ENCODE measurements at places on chromosomes 13 and 19.

GRCh38 chr19:33471111-33471996, 50.2 kb downstream of the PEPD start:
- DNase-seq, result no peak

- DNase-seq, result no peak
Observed at GRCh38 chr19:9295411-9295849, 14.2 kb downstream of the ZNF699 start.

- DNase-seq, result no peak
Observed at GRCh38 chr13:30880856-30881155, 25.3 kb upstream of the MEDAG start.

- no peak for DNase-seq
Observed at GRCh38 chr19:17484520-17485185, 14.3 kb downstream of the SLC27A1 start.

- DNase-seq, result no peak
Observed at GRCh38 chr13:94558716-94559115, 37.2 kb downstream of the TGDS start.

GRCh38 chr13:50677687-50678463, 165.6 kb downstream of the DLEU7 start:
- DNase-seq, result no peak

GRCh38 chr13:34935841-34936240, 6.2 kb upstream of the NBEA start:
- DNase-seq, result no peak

GRCh38 chr13:75250526-75251178, 231.3 kb downstream of the TBC1D4 start:
- DNase-seq, result no peak

DNA sequence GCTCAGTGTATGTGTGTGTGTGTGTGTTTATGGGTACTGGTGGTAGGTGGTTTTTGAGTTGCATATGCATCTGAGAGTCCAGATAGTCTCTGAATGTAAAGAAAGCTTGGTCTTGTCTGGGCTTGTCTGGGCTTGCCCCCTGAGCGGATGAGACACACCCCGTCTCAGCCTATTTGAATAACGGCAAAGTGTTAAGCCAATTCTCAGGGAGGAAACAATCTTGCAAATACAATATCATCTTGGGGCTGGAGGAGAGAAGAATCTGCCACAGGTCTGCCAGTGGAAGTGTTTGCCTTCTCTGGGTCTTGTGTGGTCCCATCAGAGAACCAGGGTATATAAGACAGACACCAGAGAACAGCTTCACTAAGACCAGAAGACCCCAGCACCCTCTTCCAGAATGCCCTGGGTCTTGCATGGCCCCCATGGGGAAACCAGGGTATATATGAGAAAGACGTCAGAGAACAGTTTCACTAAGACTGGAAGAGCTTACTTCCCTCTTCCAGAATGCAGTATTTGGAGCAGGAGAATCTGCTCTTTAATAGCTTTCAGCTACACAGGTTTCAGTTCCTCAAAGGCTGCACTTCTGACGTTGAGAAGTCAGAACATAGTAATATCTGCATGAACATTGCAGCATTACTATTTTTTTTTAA, 13.3 kb downstream of the CD70 start:
- no peak for DNase-seq

DNA sequence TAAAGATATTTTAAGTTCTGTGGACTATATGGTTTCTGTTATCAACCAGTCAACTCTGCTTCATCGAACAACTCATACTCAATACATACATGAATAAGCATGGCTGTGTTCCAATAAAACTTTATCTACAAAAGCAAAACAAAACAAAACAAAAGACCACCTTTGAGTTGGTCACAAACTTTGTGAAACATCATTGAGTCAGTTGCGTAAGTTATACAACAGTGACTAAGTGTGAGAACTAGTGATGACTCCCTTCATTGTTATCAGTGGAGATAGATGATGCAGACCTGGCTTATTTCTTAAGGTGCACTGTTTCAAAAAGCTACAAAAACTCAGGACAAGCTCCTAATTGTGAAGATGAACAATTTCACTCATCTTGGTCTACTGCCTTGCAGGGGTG, 14.5 kb upstream of the KLK4 start:
- DNase-seq, result no peak

GRCh38 chr13:113145911-113146598, 12.4 kb upstream of the PROZ start:
- DNase-seq, result no peak

DNA sequence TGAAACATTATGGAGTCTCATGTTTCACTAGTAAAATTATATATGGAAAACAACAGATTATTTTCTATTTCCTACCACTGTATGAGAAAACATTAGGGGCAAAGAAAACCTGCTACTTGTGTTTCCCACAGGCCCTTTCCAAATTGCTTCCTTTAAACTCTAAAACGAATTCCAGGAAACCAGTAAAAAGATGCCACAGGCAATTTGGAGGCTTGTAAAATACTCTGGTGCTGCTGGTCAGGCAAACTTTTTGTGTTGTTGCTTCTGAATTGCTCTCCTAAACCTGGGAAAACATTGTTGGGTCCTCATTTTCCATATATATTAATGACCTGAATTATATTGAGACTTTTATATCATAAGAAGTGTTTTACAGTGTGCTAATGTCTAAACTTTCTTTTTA, 141.5 kb downstream of the TDRD3 start:
- no peak for DNase-seq
